ENCODE measurements at places on chromosomes 3 and 15.

GRCh38 chr3:8482263-8482662, 19.4 kb upstream of the LMCD1 start:
- peak; percentile 71 for DNase-seq

DNA sequence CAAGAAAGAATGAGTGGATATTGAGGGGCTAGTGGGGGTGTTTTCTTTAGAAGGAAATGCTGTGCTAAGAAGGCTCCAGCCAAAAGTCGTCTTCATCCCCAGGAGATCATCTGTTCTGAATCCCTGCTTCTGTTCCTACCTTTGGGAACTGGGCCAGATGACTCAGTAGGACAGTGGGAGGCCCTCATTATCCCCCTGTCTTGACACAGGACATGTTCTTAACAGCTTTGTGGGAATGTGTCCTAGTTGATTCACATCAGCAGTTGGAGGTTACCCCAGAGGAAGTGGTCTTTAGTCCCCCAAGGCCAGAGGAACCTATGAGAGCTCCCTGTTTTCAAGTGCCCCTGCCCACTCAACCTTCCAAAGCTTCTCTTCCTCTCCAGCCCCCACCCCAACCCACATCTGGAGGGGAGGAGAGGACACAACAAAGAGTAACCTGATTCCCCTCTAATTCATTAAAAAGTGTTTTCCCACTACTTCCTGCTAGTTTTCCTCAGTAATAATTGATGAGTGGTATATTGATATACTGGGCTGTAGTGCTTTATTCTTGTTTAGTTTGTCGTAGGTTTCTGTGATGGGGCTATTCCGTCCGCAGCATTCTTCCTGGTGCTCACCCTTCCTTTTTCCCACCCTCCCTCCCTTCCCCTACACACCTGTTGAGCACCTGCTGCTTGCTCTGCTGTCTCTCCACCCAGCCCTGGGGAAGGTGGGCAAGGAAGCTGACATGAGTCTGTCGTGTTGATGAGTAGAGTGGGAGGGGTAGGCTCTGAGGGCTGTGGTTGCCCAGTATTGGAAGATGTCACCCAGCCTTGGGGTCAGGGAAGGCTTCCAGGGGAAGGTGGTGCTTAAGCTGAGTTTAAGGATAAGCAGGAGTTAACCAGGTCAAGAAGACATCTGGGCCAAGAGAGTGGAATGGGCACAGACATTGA, 9.3 kb downstream of the PXYLP1 start:
- peak; percentile 26 for DNase-seq

DNA sequence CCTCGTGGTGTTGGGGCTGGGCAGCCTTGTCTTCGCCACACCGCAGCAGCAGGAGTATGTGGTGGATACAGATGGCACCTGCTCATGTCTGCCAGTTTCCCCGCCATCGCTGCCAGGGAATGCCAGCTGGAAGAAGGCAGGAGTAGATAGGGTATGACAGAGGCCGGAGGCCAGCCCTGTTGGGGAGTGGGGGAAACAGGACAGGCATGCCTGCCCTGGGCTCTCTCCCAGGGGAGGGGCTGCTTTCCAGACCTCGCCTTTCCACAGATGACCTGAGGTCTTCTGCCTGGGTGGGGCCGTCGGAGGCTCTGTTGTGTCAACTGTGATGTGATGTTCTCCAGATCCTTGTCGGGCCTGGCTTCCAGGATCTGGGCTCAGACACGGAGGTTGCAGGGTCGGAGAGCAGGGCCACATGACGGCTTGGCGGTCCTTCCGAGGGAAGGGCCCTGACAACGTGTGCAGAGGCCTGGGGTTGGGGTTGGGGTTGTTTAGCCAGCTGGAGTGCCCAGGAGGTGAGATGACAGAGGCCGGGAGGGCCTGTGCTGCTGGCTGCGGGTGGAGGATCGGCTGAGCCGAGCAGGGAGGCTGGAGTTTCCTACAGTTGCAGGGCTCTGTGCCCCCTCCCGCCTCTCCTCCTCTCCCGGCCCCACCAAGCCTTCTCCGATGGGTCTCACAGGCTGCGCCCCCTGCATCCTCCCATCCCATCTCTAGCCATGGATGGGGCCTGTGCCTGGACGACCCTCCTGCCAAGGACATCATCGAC, 102.0 kb downstream of the TBC1D2B start:
- DNase-seq = peak; percentile 38

- DNase-seq = no peak
Observed at GRCh38 chr3:23175341-23176083, 27.6 kb upstream of the UBE2E2 start.

- no peak for DNase-seq
Observed at GRCh38 chr3:194931865-194932264, 246.2 kb downstream of the FAM43A start.

Measured in mesenchymal stem cell (in vitro differentiated cells and primary cell).